ENCODE measurements at places on chromosomes 7 and 10.

DNA sequence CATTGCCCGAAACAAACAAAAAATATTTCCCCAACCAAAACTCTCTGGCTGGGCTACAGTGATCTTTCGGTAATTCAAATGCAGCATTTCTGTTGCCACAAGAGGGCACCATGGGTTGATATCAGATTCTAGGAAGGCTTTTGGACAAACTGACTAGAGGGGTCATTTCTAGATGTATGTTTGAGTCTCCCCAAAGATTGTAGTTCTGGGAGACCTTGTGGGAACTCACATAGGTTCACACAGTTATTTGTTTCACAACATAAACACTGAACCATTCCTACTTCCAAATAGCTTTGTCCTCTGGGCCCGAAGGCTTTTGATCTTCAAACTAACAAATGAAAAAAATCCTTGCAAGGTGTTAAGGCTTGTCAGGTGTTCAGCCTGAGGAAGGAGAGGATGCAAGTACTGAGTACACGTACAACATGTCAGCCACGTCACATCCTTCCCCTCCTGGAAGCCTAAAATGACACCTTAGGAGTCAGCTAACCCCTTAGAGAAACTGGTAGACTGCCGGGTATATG lies 37.0 kb upstream of the IL15RA start:
- no peak for DNase-seq

DNA sequence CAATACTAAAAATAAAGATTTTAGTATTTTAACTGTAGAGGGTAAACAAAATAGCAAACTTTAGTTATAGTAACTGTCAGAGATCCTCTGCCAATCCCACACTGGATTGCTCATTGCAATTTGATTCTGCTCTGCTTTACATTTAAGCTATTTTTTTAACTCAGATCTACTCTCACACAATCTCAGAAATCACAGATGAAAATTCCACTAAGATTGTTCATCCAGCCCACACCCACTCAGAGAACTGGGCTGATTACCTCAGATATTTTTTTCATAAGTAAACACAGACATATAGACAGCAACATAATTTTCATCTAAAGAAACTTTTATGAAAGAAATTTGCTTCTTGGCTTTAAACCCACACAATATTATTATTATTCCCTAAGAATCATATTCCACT lies 7.0 kb downstream of the OSBPL3 start:
- DNase-seq = no peak

- peak; percentile 49 for DNase-seq
Observed at GRCh38 chr7:44408596-44408995, 81.9 kb downstream of the NUDCD3 start.

GRCh38 chr10:102090772-102091171 lies 25.6 kb downstream of the HPS6 start:
- no peak for DNase-seq

DNA sequence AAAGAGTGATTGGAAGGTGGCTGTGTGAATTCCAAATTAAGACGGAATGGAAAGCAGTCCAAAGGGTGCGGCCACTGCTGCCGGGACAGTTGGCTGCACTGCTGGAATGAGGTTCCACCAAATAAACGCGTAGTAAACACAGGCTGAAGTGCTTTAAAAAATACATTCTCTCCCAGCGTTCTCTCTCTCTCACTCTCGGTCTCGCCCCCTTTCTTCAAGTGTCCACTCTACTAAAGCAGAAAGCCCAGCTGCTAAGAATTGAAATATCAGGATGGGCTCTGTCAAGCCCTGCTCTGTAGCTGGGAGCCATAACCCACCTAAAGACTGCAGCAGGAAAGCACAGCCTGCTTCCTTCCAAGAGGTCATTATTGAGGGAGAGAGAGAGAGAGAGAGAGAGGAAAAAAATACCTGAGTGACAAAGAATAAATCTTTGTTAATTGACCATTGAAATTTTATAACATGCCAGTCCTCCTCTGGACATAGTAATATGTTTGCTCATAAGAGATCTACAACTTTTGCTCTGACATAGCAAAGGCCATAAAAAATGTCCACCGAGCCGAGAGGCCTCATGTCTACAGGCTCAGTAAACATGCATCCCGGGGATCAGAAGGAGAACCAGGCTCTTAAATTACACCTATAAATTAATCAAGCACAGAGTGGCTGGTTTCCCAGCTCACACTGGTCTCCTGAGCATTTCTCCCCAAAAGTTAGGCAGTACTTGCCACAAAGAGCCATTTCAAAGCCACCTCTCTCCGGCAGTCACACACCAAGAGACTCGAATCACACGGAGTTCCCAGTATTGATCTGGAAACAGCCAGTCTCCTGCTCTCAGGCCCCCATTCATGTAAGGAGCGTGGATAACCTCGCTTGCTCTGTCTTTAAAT lies 72.8 kb downstream of the FGFR2 start:
- no peak for DNase-seq

- DNase-seq = no peak
Observed at GRCh38 chr10:49798275-49798674, 36.2 kb upstream of the OGDHL start.

GRCh38 chr7:94449151-94449725 lies 54.5 kb downstream of the COL1A2 start:
- no peak for DNase-seq

DNA sequence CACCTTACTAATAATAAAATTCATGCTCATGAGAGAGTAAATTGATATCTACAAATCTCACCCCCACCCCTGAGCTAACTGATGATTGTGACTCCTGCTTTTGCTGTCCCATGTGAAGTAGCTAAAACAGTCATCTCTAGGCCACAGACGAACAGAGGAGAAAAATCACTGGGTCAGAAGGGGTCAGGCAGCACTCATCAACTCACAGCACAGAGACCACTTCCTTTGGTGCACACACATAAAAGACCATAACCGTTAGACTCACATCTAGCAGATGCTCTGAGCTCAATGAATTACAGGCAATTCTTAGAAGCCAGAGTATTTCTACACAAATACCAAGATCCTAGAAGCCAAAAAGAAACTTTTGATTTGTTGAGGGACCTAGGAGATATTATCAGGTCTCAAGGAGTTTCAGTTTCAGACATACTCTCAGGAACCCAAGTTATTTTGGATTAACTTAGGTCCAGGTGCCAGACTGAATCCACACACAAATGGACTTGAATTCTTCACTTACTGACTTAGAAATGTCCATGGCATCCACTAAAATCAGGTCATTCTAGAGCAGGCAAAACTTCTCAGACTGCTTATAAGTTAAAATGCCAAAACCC lies 65.0 kb upstream of the TES start:
- DNase-seq = no peak

DNA sequence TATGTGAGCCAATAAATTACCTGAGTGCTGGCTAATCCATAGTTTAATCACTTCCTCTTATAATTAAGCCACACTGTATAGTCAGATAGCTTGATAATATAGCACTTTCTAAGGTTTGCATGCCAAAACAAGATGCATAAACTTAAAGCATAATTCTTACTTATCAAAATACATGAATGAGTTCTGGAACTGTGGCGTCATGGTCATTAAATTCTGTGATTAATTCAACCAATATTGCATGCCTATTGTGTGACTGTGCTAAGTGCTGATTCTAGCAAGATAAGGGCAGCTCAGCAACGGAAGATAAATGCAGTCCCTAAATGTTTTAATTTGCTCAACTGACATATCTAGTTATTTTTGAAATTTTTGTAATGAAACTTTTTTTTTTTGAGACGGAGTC lies 29.7 kb downstream of the HOXA1 start:
- DNase-seq = no peak

DNA sequence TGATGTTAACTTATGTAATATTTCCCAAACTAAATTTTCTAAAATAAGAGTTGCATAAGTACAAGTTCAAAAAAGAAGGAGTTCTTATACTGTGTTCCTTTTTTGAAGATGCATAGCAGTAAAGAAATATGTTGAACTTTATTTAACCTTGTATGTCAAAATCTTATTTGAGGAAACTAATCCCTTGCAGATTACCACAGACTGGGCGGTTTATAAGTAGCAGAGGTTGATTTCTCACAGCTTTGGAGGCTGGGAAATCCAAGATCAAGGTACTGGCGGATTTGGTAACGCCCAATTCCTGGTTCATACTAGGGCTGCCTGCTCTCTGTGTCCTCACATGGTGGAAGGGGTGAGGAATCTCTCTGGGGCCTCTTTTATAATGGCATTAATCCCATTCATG lies 68.5 kb downstream of the GNAT3 start:
- no peak for DNase-seq

DNA sequence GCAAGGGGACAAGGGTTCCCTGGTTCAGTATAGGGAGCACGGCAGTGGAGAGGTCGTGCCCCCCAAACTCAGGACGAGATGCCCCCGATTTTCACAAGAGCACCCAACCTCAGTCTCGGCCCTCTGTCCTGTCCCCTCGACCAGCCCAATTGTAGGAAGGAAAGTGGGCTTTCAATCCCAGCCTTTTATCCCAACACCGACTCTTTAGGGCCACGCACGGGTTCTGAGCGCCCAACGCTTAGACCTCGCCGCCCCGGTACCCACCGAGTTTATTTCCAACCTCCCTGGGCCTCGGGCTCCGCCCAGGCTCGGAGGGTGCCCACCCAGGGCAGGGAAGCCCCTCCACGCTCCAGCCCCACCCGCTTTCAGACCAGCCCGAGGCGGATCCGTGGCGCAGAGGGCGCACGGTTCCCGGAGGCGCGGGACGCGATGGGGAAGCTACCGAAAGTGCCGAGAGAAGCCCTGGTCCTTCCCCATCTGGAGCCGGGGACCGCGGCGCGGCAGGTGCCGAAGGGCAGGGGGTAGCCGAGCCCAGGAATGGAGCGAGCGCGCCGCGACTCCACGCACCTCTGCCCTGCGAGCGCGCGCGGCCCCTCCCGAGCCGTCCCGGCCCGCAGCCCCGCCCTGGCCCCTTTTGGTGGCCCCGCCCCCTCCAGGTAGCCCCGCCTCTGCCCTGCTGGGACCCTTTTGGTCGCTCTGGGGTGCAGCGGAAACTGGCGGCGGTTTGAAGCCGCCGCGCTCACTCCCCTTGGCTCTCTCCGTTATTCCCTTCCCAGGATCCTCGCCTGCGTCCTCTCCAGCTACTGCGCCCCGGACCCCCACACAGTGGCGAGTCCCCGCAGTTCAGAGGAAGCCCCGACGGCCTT lies 20.4 kb downstream of the GRID2IP start:
- DNase-seq = no peak
